Left renal cortex interstitium (tissue), 4 donors: ENCODE measurements at places on chromosomes 16 and 17. TPM values are rescaled to one million over a fixed set of nuclear protein-coding genes. Genes with fewer than 3 reads are reported as not detected.

DNA sequence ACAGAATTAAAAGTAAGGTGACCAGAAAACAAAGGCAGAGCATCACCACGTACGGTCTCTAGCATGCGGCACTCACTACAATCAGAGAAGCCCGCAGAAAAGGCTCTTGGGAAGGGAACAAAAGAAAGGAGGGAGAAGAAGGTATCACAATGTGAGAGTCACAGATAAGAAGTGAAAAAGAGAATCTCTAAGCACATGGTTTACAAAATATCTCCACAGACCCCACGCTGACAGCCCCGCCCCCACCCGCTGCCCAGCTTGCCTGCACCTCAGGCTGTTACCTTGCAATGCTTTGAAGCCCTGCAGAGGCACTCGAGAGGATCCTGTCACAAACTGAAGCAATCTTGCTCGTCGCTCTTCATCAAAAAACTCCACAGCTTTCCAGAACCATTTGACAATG, 40.5 kb downstream of the CEP95 start:
- no peak for DNase-seq

DNA sequence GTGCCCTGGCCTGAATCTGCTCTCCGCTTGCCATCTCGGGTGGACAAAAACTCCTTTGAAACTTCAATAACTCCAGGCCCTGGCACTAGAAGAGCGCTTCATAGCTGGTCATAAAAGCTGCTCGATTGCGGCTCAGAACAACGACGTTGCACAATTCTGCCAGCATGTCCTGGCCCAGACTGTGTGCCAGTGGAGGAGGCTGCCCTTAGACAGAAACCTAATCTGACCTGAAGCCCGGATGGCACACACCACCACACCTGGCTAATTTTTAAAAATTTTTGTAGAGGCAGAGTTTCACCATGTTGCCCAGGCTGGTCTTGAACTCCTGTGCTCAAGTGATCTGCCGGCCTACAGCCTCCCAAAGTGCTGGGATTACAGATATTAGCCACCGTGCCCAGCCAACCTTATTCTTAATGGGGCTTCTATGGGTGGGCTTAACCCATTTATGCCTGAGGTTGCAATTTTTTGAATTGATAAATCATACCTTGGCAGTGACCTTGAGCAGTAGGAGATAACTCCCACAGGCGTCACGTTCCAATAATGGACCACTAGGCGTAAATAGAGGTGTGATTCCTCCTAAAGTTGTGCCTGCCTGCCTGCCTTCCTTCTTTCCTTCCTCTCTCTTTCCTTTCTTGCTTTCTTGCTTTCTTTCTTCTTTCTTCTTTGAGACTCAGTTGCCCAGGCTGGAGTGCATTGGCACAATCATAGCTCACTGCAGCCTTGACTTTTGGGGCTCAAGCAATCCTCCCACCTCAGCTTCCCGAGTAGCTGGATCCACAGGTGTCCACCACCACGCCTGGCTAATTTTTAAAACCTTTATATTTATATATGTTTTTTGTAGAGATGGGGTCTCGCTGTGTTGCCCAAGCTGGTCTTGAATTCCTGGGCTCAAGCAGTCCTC, 1.1 kb upstream of the PPL start:
- DNase-seq, result no peak

DNA sequence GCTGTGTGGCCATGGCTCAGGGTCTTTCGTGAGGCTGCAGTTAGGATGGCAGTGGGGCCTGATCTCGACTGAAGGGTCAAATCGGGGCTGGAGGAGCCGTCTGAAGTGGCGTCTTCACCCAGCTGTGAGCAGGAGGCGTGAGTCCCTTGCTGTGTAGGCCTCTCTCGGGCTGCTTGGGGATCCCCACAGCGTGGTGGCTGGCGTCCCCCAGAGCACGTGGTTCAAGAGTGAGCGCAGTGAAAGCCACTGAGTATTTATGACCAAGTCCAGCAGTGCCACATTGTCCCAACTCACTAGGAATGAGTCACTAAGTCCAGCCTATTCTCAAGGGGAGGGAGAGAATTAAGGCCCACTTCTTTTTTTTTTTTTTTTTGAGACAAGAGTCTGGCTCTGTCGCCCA, 11.7 kb upstream of the TCF25 start:
- DNase-seq, result no peak

DNA sequence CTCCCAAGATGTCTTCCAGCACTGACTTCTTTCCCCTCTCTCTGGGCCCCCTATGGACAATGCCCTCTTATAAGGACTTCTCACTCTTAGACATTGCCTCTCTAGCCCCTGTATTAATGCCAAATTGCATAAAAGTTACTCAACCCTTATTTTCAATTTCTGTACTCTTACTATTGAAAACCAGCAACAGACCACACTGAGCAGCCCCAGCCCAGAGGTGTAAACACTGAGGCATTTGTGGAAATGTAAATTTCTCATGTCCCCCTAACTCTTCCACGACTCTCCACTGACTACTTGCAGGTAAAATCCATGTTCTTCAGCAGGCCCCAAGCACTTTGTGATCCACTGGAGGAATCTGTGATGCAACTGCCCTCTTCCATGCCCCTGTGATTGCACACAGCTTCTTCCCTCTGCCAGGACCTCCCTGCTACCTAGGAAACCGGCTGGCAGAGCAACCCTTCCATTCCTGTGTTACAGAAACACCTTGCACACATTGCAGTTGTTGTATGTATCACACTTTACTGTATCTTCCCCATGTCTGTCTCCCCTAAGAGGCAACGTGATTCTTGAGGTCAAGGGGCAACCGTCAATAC, 4.4 kb downstream of the N4BP1 start:
- DNase-seq, result no peak

DNA sequence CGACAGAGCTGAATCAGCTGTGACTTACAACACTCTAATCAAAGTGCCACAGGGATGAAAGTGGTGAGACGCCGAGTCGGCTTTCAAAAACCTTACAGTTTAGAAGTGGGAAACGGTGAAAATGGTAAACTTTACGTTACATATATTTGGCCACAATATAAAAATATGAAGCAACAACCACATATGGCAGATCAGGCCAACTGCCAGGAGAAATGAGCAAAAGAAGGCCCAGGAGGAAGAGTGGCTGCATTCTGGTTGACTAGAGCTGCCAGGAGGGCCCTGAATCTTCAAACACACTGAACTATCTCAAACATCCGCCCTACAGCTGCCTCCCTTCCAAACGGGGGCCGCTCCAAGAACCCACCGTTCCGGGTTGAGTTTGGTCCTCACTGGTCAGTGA, 56.3 kb downstream of the MRM3 start:
- no peak for DNase-seq

GRCh38 chr17:66214884-66215528, 14.2 kb downstream of the APOH start:
- no peak for DNase-seq

DNA sequence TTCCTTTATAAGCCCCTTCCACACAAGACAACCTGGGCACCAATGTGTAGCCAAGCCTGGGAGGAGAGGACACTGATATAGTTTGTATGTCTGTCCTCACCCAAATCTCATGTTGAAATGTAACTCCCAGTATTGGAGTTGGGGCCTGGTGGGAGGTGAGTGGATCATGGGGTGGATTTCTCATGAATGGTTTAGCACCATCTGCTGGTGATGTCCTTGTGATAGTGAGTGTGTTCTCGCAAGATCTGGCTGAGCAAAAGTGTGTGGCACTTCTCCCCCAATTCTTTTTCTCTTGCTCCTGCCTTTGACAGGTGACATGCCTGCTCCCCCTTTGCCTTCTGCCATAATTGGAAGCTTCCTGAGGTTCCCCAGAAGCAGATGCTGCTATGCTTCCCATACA, 135.8 kb downstream of the USP31 start:
- no peak for DNase-seq

GRCh38 chr16:88633684-88634140, 4.7 kb upstream of the IL17C start:
- no peak for DNase-seq

DNA sequence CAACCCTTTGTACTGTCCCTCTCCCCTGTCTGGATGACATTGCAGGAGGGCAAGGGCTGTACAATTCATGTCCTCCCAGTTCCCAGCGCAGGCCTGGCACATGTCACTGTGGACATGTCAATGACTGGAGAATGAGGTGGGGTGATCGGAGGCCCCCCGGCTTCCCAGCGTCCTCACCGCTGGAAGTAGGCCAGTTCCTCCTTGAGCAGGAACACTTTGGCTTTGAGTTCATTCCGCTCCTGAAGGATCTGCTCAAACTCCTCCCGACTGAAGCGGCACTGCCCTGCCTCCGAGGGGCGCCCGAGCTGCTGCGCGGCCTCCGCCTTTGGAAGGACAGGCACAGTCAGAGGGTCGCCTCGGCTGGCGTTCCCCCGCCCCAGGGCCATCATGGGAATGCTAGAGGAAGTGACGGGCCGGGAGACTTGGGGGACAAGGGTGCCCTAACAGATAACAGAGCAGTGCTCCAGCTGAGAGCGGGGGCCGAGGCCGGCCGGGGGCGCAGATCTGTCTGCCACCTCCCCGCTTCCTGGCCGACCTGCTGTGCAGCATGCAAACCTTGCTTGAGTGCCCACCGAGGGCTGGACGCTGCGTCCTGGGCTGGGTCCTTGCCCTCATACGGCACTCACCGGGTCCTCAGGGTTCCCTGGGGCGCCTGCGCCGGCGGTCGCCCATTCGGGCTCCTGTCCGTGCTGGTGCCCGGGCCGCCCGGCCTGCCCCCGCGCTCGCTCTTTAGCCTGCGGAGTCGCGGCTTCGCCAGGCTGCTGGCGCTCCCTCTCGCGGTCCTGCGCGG, 1.3 kb downstream of the RILP start:
- no peak for DNase-seq

- DNase-seq, result no peak
These were observed 916 bp downstream of the PAGR1 start for GRCh38 chr16:29816694-29817441.

- DNase-seq, result no peak
These were observed 158.6 kb downstream of the PMP22 start for GRCh38 chr17:15106540-15106939.

- no peak for DNase-seq
These were observed 1.2 kb downstream of the COX10 start for GRCh38 chr17:14070344-14070984.

- DNase-seq, result no peak
These were observed 24.7 kb upstream of the CES5A start for GRCh38 chr16:55899857-55900256.

Gene NOD2
- 0.46 TPM for polyA plus RNA-seq

Gene FAM20A
- polyA plus RNA-seq, result 14.1 TPM

Gene G6PC1
- 5.2 TPM for polyA plus RNA-seq

Gene NPIPB6
- polyA plus RNA-seq, result 1.0 TPM

Gene SERPINF2
- polyA plus RNA-seq, result 113 TPM
